ENCODE measurements at places on chromosomes 1 and 21.
A peak's percentile ranks its signal among the peaks of the same experiment; 100 is the strongest.

DNA sequence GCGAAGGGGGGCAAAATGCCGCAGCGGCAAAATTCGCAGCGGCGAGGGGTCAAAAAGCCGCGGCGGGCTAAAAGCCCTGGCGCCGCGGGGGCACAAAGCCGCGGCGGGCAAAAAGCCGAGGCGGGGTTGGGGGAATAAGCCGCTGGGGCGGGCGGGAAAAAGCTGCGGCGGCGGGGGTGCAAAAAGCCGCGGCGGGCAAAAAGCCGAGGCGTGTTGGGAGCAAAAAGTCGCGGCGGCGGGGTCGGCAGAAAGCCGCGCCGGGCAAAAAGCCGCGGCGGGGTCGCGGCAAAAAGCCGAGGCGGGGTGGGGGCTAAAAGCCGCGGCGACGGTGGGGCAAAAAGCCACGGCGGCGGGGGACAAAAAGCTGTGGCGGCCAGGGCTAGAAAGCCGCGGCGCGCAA is 3902.5 kb downstream of the SRGAP2C start:
- no peaks in the 10 kb centered on the region for H3K4me1 ChIP-seq
- peaks cover 4% of the 10 kb centered on the region for H3K27me3 ChIP-seq
- no peak for DNase-seq

DNA sequence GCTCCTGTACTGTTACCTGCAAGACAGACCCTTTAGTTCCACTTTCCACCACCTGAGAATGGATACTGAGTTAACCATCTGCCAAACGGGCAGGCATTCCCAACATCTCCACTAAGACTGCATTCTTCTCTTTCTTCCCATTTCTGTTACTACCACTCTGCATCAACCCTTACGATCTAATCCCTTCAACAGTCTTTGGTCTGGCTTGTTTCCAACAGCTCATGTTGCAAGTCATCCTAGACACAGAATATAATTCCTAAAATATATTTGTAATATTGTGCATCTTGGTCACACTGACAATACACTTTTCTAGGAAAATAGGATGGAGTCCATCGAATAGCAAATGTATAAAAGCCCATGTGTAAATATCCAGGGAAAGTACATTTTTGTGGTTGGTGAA is 166.7 kb downstream of the SIPA1L2 start:
- H3K36me3 ChIP-seq, result peaks cover 27% of the 10 kb centered on the region
- DNase-seq, result no peak
- H3K4me3 ChIP-seq, result no peak overlapping the region
- H3K27ac ChIP-seq, result no peak overlapping the region
- no peaks in the 10 kb centered on the region for H3K27me3 ChIP-seq
- H3K4me1 ChIP-seq, result no peaks in the 10 kb centered on the region

- H3K27me3 ChIP-seq, result no peaks in the 10 kb centered on the region
- H3K4me3 ChIP-seq, result no peak overlapping the region
- H3K27ac ChIP-seq, result peak overlapping the region; percentile 54
- peak; percentile 64 for DNase-seq
- no peaks in the 10 kb centered on the region for H3K36me3 ChIP-seq
Observed at GRCh38 chr1:94734963-94735901, 84.9 kb upstream of the SLC44A3 start.

DNA sequence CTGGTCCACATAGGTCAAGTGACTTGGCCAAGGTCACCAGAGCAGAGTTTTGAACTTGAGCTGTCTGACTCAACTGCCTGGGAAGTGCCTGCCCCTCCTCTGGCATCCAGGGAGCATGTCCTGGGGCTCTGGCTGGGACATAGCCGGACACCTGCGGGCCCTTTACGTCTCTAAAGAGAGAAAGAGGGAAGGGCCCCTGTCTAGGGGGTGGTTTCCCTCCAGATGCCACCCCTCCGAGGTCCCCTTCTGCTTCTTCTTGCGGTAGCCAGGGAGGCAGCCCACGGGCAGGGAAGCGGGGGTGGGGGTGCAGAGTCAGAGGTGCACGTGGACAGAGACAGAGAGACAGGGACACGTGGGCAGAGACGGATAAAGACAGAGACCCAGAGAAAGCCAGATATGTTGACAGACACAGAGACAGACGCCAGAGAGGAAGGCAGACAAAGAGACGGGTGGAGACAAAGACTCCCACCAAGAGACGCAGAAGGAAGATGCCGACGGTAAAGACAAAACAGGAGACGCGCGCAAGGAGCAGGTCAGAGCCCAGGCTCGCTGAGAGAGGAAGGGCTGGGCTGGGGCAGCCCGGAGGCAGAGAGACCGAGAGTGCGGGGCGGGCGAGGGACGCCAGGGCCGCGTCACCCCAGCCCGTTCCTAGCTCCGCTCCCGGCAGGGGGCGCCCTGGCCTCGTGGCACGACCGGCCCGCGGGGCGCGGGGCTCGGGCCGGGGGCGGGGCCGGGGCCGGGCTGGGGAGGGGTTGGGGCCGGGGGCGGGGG is 458 bp upstream of the ALPL start:
- DNase-seq, result peak; percentile 88
- peak overlapping the region; percentile 55 for H3K4me3 ChIP-seq
- H3K36me3 ChIP-seq, result no peaks in the 10 kb centered on the region
- H3K27me3 ChIP-seq, result peaks cover 38% of the 10 kb centered on the region
- H3K27ac ChIP-seq, result no peak overlapping the region

DNA sequence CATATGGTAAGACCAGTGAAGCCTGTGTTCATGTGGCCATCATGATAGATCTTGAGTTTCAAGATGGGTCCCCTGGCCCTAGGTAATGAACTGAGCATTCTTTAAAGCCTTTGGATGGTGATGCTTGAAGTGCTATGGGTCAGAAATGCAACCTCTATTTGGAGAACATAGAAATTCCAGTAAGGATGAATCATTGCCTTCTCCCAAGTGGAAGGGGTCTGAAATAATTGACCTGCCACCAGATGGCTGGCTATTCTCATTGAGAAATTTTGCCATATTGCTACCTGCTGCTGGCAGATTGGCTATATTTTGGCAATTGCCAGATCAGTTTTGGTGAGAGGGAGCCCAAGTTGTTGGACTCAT is 739 bp upstream of the IFI6 start:
- peak overlapping the region; percentile 67 for H3K4me3 ChIP-seq
- no peak for DNase-seq
- peaks cover 35% of the 10 kb centered on the region for H3K4me1 ChIP-seq
- no peaks in the 10 kb centered on the region for H3K27me3 ChIP-seq

All from lower lobe of right lung (tissue), 2 donors.